NCI-H460 (cell line): ENCODE measurements at places on chromosomes 1 and 21.
A peak's percentile ranks its signal among the peaks of the same experiment; 100 is the strongest.

DNA sequence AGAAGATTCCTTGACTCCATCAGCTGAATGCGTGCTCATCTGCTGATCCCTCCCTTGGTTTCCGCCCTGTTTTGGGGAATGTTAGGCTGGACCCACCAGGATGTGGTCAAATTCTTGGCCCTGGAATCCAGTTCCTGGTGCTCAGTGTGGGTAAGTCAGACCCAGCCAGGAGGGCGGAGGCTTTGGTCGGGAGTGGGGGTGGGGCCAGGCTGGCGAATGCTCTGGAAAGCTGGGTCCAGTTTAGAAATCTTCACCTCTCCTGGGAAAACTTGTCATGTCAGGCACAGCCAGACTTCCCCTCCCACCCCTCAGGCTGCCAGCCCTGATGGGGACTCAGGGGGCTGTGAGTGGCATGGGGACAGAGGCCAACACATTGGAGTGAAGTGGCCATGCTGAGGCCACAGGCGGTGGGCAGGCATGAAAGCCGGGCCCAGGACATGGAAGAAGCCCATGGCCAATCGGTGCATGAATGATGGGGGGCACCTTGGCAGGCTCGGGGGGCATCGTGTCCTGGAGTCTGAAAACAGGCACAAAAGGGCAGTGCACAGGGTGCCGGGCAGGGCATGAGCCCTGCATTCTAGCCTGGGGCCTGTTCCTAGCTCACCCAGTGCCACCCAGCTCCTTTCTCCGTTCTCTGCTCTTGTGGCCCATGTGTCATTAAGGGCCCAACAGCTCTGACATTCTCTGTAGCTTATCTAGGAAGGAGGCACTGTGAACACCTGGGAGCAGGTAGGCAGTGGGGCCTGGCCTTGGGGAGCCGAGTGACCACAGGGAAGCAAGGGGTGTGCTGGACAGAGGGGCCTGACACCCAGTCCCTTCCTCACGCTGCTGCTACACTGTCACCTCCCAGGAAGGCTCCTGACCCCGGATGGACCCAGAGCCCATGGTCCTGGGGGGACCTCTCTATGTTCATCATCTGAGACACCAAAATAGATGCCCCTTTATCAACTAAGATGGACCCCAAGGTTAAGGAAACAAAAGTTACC, 14.6 kb upstream of the PADI1 start:
- no peak for DNase-seq

- DNase-seq: no peak
These were observed 1.9 kb downstream of the TNFRSF18 start for GRCh38 chr1:1204425-1204920.

- DNase-seq: peak; percentile 68
These were observed 24.7 kb downstream of the CDK18 start for GRCh38 chr1:205528887-205529825.

DNA sequence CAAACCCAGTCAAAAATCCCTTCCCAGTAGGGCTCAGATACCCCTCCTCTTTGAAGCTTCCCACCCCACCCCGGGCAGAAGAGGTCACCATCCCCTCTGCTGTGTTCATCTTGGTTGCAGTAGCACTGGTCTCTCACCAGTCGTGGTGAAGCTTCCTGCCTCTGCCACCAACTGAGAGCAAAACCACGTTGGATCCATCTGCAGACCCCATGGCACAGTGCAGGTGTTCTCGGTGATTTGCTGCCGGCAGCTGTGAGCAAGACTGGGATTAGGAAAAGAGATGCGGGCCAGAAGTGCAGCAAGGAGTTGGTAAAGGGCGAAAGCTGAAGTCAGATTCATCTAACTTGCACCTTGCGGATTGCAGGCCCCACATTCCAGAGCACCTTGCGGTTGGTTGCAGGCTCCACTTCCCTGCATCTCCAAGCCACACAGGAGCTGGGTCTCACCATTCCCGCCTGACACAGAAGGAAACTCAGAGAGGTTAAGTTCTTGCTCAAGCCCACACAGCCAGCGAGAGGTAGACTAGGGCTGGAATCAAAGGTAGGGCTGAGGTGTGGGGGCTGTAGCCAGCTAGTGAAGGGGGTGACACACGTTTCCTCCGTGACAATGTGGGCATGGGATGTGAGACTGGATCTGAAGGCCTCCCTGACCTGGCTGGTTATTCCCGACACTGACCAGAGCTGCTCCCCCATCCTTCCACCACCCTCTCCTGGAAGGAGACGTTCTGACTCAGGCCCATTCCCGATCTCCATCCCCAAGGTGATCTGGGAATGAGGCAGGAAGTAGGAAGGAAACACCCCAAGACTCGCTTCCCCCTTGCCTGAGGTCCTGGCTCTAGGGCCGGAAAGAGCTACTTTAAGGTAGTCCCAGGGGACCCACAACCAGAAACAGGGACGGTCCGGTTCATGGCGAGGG, 3.3 kb upstream of the FAM110D start:
- DNase-seq: no peak

GRCh38 chr21:25461725-25462124, 145.6 kb downstream of the MRPL39 start:
- peak; percentile 1 for DNase-seq

DNA sequence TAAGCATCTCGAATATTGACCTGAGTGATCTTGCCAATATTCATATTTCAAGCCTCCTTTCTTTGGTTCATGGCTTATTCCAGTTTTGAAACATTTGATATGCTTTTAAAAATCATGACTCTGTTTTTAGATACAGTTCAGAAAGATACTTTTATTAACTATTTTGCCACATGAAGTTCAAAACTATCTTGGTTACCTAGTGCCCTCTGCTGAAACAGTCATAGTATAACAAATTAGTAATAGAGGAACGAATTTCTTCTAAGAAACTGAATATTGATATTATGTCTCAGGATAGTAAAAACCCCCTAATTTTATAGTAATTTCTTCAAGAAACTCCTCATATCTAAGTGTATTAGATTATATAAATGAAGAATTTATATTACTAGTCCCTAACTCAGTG, 52.6 kb upstream of the RC3H1 start:
- peak; percentile 45 for DNase-seq
